A549 treated with ZK216348 at 1 μM for 4 hours (cell line): ENCODE measurements at places on chromosomes 13 and 19. TPM values are rescaled to one million over a fixed set of nuclear protein-coding genes. Genes with fewer than 3 reads are reported as not detected.

AXL gene
- 97.4 to 134 TPM (median 119 TPM) in 5 replicates for total RNA-seq

NCAN gene
- 0.02 TPM in 1 of 5 replicates, not detected in the others for total RNA-seq

OSCAR gene
- 0.25 to 0.41 TPM (median 0.33 TPM) in 5 replicates for total RNA-seq

ZNF44 gene
- 0.68 to 1.3 TPM (median 0.85 TPM) in 5 replicates for total RNA-seq

PSG2 gene
- not detected in 5 replicates for total RNA-seq
